ENCODE measurements at places on chromosomes 5 and 9.

- DNase-seq, result no peak
These were observed 128.1 kb upstream of the BOD1 start for GRCh38 chr5:173744551-173744950.

GRCh38 chr5:178695556-178695955 lies 34.9 kb downstream of the ZNF354A start:
- peak; percentile 45 for DNase-seq

DNA sequence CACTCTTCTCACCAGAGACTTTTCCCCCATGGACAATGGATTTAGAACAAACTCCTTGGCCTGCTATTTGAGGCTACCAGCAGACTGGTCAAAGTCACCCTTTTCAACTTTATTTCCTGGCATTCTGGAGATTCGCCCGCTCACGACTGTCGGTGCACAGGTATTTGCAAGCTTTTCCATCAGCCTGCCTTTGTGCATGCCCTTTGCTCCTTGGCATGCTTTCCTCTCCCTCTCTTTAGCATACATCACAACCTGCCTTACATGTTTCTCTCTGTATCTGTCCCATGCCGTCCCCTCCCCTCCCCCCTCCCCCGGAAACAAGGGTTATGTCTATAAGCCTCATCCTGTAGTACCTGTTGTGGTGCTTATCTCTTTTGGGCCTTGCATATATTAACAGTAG lies 257.1 kb downstream of the AOPEP start:
- DNase-seq, result no peak

DNA sequence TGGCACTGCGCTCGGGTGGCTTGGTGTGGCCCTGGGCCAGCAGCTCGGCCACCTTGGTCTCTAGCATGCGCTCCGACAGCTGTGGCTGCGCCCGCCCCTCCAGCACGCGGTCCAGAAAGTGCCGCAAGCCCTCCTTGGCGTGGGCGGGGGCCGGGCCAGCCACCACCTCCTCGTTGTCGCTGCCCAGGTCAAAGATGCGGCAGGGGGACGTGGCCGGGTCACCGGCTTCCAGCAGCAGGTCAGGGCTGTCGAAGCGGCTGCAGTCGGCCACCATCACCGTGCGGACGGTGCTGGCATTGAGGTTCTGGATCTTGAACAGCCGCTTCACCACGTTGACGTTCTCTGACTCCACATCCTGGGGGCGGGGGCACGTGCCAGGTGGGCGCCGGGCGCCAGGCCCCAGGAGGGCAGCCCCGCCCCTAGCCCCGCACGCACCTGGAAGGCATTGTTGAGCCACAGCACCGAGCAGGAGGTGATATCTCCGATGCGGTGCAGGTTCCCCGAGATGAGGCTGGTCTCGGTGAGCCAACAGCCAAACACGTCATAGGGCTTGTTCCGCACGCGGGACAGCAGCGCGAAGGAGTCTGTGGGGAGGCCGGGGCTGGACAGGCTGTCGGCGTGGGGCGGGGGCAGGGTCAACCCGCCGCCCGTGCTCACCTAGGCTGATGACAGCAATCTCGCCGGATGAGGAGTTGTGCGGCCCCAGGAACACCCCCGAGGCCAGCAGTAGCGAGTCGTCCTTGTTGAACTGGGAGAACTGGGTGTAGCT lies 2.2 kb downstream of the FBXW5 start:
- DNase-seq, result no peak

GRCh38 chr5:76025069-76025468 lies 58.1 kb upstream of the SV2C start:
- no peak for DNase-seq

- no peak for DNase-seq
These were observed 140.9 kb upstream of the SPEF2 start for GRCh38 chr5:35476797-35477196.

DNA sequence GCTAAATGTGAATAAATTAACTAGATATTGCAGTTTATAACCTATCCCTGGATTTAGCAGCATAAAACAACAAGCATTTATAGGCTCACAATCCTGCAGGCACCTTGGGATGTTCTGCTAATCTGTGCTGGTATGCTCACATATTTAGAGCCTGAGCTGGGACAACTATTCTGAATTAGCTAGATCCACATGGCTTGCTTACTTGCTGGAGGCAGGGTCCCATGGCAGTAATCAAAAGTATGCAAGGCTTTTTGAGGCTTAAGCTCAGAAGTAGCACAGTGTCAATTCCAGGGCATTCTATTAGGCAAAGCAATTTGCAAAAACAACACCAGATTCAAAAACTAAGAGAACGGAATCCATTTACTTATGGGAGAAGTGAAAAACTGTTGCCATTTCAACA lies 745.0 kb upstream of the ACO1 start:
- no peak for DNase-seq

GRCh38 chr5:150164211-150164980 lies 2.2 kb upstream of the CDX1 start:
- DNase-seq, result no peak

DNA sequence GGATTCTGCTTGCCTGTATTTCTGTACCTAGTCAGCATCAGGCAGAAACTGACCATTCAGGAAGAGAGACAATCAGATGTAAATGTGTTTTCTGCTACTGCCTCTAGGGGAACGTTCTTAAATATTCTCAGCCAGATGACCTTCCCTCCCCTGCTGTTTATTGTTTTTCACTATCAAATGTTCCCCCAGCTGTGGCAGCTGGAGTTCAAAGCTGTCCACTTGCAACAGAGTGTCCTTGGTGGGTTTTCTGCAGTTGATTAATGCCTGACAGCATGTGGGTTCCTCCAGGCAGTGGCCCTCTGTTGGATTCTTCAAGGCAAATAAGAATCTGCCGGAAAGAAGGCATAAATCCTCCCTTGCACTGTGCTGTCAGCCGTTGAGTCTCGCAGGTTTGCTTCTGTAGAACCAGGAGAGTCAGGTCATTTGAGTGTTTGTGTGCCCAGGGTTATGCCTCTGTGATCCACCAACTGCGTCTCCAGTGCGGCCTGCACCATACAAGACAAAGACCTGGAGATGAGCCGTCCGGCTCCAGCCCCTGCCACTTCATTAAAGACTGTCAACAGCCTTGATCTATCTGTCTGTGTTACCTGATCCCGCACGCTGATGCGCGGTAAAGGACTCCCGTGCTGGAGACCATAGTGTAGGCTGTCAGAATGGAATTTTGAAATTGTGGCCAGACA lies 203.4 kb downstream of the GADD45G start:
- DNase-seq, result no peak

- no peak for DNase-seq
These were observed 213.0 kb downstream of the ROR2 start for GRCh38 chr9:91736898-91737601.

DNA sequence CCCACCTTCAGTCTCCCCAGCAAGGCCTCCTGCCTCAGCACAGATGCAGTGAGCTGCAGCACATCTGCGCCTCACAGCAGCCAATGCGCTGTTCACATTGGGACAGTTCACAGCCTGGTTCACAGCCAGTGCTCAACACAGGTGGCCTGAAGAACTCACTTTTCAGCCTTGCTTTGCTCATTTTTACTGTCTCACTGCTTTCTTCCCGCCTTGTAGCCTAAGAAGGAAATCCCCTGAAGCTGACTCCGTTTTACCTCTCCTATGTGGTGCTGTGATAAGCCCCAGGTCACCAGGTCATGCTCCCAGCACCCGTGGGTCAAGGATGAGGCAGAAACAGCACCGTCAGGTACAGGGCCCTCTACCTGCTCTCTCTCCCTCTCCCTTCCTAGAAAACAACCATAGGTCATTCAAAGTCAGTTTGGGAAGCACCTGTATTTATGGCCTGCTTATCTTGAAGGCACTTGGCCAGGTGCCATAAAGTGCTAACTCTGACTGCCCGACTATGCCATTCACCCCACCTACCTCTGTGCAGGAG lies 1.1 kb downstream of the GCNT4 start:
- DNase-seq, result no peak

Measured in HL-60 (cell line).